ENCODE measurements at places on chromosomes 11 and 22.

- no peak for DNase-seq
Measured at GRCh38 chr11:59967677-59968394, 4.0 kb downstream of the OOSP4A start.

DNA sequence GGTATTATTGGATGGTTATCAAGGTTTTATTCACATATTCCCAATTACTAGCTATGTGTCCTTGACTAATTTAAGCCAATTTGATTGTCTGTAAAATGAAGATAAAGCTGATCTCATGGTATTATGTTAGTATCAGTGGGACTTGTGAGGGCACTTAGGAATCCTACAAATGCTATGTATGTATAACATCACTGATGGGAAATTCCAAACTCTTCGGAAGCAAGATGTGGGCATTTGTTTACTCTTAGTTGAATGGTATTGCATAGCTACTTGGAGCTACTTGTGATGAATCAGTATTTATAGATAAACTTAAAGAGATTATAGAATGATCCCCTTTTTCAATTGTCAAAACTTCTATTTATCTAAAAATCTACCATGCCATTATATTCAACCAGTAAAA is 239.9 kb downstream of the CNTN5 start:
- no peak for DNase-seq

DNA sequence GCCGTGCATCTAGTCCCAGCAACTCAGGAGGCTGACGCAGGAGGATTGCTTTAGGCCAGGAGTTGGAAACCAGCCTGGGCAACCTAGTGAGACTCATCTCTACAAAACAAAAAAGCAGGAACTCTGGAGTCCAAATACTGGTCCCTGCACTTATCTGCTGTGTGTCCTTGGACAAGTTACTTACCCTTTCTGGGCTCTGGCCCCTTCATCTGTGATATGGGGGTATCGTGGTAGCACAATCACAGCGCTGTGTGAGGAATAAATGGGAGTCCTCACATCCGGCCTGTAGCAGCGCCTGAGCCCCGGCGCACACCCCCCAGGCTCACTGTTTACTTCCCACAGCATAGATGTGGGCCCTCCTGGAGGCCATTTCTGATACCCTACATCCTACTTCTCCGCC is 44.2 kb upstream of the MYH9 start:
- no peak for DNase-seq

DNA sequence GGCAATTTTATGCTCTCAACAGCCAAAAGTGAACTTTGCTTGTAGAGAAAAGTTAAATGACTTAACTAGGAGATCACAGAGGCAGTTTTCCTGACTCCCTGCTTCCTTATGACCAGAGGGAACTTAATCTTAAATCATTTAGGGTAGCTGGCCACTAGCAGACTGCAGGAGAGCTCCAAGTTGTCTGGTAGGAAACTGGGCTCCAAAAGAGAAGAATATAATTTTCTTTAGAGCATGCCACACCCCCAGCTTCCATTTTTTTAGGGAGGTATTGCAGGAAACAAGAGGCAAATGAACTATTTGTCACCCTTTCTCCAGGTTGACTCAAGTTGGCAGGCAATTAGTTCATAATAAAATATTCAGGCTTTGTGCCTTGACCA is 2.6 kb downstream of the METTL15 start:
- no peak for DNase-seq

GRCh38 chr22:35315141-35315854 is 15.6 kb downstream of the TOM1 start:
- no peak for DNase-seq

GRCh38 chr11:94973099-94973968 is at the start of the genes CWC15 and KDM4D:
Gene CWC15, minus strand, starts transcription at chr11:94973556. Its CDS starts 1,371 bp downstream, at chr11:94972185.
Gene KDM4D, plus strand, starts transcription at chr11:94973709. Its CDS starts 23,664 bp downstream, at chr11:94997373.
- DNase-seq: peak; percentile 99

DNA sequence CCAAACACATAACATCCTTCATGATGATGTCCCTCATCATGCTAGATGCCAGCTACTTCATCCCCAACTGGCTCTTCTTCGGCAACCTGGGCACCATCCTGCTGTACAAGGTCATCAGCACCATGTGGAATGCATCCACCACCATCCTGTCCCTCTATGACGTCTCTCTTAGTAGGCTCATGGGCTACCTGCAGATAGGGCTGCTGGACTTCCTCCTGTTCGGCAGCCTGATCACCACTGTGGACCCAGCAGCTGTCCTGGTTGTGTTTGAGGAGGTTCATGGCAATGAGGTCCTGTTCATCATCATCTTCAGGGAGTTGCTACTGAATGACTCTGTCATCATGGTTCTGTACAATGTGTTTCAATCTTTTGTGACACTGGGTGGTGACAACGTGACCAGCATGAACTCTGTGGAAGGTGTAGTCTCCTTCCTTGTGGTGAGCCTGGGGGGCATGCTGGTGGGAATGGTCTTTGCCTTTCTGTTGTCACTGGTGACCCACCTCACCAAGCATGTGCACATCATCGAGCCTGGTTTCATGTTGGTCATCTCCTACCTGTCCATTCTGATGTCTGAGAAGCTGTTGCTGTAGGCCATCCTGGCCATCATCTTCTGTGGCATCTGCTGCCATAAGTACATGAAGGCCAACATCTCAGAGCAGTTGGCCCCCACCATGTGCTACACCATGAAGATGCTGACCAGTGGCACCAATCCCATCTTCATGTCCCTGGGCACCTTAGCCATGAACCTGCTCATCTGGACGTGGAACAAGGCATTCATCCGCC is 120.7 kb upstream of the SERPIND1 start:
- no peak for DNase-seq

All from NCI-H526 (cell line).